ENCODE measurements at places on chromosomes 6 and 20.

GRCh38 chr6:33691456-33692077 is 19.9 kb downstream of the UQCC2 start:
- no peak for DNase-seq

GRCh38 chr20:47282864-47283263 is 73.6 kb downstream of the ZMYND8 start:
- DNase-seq = no peak

GRCh38 chr6:112366695-112367553 is 19.8 kb downstream of the RFPL4B start:
- no peak for DNase-seq

DNA sequence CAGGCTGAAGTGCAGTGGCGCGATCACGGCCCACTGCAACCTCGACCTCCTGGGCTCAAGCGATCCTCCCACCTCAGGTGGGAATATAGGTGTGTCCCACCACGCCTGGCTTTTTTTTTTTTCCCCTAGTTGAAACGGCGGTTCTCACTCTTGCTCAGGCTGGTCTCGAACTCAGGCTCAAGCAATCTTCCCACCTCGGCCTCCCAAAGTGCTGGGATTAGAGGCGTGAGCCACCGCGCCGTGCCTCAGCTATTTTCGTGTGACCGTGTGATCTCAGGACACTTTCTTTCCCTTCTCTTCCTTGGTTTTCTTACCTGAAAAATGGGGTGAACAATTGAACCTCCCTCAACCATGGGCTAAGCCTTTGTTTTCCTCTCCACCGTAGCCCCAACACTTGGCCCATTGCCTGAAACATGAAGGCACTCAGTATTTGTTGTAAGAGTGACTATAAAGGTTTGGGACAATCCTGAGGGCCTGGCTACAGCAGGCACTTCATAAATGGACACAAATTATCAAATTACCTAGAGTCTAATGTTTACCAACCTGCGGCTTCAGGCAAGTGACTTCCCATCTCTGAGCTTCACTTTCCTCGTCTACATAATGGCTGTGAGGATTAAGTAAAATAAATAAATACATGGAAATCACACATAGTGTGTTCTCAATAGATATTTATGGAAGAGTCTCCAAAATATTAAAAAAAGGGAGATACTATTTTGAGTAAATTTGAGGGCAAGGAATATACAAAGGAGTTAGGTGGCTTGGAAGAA is 31.4 kb upstream of the ID1 start:
- no peak for DNase-seq

DNA sequence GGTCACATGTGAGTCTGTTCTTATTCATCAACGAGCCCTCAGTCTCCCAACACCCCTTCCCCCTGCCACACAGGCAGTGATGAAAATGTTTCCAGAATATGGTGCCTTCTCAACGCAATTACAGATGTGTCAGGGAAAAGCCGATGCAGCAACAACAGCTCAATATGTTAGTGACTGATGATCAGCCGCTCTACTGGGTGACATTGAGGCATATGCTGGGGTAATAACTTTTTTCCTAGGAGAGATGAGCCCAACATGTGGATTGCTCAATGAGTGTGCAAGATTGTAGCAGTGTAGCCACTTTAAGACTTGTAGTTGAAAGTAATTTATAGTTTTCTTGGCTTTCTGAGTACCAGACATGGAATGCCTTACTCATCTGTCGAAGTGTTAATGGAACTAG is 49.4 kb downstream of the DTD1 start:
- DNase-seq = no peak

- no peak for DNase-seq
Measured at GRCh38 chr6:169132352-169132940, 121.2 kb downstream of the THBS2 start.

DNA sequence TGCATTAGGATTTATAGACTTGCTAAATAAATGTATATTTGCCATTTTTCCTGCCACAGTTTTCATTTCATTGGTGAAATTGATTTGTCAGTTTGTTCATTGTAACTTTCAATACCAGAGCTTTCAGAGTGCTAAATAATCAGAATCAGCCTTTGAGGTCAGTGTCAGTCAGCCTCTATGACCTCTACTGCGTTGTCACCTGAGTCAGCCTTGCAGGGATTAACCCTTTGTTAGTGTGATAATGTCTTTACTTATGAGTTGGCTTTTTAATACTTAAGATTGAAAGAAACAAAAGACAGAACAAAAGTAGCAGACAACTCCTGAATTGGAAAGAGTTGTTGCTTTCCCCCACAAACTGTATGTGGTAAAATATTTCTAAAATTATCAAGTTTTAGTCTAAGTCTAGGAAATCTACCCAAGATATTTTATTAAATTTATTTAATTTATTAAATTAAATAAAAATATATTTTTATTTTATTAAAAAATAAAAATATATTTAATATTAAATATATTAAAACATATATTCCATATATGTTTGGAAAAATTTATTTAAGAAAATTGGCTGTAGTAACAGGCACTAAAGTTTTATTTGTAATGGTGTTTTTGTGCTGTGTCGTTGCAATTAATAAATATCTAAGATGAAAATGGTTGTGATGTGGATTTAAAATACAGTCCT is 125.2 kb downstream of the AFG1L start:
- DNase-seq = no peak

- DNase-seq = no peak
Measured at GRCh38 chr6:133951227-133951626, 1.8 kb upstream of the TBPL1 start.

DNA sequence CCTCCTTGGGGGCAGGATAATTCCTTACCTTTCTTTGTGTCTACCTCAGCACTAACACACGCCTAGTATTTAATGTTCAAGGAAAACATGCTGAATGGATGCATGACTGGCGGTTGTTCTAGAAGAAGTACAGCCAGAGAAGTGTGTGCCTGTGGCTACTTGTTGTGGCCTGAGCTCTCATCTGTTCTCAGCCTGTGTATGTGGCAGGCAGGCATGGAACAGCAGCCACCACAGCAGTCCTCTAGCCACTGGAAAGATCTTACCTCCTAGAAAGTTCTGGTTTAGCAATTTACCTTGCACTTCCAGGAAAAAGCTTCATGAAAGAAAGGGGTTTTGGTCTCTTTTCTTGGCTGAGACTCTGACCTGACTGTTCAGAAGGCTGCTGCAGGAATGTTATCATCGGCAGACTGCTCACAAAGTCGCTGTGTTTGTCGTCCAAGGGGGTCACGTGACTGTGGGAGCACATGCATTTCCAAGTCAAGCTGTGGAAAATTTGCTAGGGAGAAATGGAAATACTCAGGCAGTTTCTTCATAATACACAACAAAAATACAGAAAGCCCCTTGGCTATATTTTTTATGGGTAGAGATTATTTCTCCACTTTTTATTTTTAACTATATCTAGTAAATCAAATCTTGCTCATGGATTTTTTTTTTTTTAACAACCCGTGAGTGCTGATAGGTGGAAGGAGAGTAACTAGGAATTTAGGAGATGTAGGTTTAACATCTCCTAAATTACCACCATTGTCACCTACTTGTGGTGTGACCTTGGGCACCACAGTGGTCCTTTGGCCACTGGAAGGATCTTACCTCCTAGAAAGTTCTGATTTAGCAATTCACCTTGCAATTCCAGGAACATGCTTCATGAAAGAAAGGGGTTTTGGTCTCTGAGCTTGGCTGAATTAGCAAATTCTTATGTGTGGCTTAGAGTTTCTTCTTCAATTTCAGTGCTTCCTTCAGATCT is 110.8 kb upstream of the GPR6 start:
- peak; percentile 93 for DNase-seq

DNA sequence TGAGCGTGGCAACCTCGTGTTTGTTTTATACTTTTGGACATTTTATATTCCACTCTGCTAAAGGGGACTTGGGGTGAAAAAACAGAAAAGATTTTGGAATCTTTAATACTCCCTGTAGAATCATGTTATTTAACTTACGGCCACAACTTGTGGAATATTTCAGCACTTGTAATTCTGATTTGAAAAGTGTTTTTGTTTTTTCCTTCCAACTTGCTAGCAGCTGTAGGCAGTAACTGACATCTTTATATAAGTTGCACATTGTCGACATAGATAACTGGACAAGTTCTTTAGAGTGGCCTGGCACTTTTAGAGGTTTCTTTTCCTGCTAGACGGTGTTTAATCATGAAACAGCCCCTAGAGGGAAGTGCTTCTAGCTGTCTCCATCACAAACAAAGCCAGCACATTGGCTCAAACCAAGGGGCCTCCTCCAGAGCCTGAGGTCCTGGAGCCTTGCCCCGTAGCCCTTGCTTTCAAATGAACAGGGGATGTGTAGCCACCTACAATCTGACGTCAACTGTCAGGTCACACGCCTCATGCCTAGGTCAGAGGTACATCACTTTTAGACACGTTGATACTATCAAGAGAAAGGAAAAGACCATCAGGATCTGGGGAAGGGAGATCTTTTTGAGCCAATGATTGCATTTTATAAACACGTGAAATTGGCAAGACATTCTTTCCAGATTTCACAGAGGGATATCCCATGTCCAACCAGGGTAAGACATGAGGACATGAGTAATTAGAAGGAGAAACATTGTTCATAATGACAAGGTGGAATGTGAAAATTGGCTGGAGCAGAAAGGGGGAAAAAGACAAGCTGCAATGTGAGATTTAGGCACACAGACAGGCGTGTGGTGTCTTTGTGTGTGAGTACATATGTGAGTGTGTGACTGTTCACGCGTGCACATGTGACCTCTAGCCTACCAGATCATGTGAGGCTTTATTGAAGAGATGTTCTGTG is 92.1 kb downstream of the TXNDC5 start:
- no peak for DNase-seq

GRCh38 chr6:168439794-168440450 is 1.1 kb upstream of the SMOC2 start:
- no peak for DNase-seq

DNA sequence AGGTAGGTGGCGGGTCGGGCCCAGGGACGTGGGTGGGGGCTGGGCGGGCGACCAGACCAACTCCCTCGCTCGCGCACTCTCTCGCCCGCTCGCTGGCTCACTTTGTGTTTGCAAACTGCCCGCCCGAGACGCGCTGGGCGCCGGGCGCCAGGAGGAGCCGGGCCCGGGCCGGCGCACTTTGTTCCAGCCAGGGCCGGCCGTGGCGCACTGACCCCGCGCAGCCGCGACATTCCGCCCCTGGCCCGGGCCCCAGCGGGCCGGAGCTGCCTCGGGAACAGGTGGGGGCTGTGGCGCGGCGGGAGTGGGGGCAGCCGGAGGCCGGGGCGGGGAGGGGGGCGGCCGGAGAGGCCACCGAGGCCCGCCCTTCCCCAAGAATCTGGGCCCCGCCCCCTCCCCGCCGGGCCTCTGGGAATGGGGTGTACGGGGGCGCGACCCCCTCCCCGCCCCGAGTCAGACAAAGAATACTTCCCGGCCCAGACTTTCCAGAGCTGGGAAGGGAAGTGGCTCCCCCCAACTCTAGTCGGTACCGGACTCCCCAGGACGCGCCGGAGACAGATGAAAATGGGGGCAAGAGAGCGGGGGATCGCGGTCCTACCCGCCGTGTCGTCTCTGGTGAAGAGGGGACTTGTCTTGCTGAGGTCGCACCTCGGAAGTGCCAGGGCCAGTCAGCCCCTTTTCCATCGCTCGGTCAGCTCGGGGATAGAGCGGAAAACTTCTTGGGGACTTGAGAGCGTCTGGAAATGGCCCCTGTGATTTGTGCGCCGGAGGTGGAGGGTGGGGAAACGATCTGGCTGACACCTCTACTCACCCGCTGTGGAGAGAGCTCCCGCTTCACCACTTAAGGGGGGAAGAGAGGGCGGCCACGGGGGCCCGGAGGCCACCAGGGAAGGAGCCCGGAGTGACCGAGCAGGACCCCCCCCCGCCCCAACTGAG is 951 bp downstream of the FOXP4 start:
- no peak for DNase-seq
